NCI-H69 (cell line): ENCODE measurements at places on chromosomes 4 and X.

DNA sequence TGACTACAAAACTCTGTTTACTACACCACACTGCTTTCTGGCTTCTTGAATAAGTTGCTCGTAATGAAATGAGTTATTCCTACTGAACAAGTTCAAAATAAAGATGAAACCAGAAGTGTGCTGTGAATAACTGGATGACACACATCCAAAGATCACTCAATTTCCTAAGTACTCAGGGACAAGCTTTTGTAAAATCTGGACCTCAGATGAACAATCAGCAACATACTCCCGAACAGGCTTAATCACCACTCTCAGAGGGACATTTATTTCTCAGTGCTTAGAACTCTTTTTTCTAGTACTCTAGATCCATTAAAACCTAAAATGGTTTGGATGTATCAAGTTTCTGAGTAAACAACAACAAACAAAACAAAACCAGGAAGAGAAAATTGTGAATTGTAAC is 61.5 kb upstream of the EXOC1L start:
- DNase-seq, result no peak

- peak; percentile 6 for DNase-seq
These were observed 37.8 kb downstream of the UCHL1 start for GRCh38 chr4:41294445-41295062.

GRCh38 chr4:70818173-70818855 is 21.4 kb downstream of the GRSF1 start:
- no peak for DNase-seq

GRCh38 chr4:113179091-113179490 is 129.6 kb downstream of the ANK2 start:
- no peak for DNase-seq

DNA sequence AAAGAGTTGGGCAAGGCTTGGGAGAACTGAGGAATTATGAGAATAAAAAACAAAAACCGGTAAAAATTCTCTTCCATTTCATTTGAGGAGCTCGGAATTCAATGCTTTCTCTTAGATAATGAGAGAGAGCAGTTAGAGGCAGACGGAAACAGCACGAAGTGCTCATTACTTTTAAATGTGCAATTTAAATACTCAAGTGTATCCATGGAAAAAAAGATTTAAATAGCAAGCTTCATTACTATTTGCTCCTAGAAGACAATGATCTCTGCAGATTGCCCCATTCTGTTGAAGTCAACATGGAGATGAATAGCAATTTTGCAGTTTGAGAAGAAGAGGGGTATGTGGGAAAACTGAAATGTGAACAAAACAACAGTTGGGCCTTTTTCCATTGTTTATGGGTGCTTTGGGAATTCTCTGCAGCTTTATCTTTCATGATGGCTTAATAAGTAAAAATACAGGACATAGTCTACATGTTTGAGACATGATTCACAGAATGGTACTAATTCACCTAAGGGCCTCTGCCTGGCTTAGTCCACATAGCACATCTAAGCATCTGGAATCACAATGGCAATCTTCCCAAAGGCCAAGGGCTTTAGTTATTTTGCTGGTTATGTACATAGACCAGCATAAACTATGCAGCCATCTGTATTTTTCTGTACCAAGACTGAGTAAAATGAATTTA is 512.7 kb upstream of the FAT1 start:
- DNase-seq, result peak; percentile 14

DNA sequence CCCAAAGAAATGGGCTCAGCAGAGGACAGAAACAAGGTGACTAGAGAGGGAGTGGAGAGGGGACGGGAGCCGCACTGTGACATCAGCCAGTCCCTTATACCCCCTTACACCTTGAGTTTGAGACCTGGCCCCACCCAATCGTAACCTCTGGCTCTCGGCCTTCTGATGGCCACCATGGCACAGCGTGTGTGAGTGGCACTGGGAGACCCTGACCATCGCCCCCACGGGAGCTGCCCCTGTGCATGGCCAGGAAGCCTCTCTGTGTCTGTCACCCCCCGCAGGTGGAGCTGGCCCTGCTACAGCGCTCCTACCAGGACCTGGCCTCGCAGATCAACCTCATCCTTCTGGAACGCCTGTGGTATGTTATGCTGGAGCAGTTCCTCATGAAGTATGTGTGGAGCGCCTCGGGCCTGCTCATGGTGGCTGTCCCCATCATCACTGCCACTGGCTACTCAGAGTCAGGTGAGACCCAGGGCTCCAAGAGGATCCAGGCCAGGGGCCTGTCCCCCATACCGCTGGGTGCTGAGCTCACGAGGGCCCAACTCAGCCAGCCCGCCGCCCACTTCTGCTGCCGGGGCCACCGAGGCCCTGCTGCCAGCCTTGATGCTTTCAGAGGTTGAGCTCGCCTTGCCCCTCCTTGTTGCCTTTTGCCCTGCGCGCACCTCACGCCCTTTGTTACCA is 4.4 kb downstream of the ABCD1 start:
- DNase-seq, result no peak

DNA sequence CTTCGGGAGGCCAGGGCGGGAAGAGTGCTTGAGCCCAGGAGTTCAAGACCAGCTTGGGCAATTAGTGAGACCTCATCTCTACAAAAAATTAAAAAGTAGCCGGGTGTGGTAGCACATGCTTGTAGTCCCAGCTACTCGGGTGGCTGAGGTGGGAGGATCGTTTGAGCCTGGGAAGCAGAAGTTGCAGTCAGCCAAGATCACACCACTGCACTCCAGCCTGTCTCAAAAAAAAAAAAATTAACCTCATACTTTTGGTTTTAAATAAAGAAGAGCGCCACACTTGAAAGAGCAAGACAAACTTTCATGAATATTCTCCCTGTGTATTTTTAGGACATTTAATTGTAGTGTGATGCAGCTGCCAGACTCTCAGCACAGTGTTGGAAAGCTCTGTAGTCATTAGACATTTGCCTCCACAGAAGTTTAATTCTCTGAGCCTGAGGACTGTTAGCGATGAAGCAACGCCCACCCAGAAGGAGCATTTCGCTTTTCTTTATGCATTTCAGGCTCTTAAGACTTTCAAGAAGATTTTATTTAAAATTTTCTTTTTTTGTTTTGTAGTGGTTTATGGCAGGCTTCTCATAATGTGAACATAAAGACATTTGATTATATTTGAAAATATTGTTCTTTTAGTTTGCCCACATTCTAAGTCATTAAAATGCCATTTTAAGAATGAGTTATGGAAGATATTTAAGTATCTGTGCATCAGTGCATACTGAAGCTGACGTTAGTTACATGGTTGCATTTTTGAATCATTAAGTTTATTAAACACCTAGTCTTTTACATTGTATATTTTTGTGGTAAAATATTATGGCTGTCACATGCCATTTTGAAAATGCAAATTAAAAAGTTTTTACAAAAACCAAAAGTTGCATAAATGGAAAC is 45.8 kb downstream of the DCLK2 start:
- no peak for DNase-seq

GRCh38 chrX:97057349-97057909 is 173.7 kb downstream of the RPA4 start:
- no peak for DNase-seq

DNA sequence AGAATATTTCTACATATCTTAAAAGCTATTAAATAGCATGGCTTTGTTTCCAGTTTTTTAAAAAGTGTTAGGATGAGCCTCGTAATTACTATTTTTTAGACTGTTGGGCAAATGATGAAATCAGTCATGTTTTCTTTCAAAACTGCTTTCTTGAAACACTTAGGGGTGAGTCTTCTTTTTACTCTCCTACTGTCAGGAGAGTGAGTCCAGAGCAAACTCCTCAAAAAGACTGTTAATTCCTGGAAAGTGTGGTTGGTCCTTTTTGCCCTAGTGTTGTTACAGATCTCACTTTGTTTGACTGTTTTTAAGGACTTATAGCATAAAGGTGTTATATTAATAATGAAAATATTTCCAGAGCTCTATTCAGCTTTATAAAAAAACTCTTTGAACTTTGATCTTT is 6.3 kb downstream of the GSTCD start:
- DNase-seq, result no peak

DNA sequence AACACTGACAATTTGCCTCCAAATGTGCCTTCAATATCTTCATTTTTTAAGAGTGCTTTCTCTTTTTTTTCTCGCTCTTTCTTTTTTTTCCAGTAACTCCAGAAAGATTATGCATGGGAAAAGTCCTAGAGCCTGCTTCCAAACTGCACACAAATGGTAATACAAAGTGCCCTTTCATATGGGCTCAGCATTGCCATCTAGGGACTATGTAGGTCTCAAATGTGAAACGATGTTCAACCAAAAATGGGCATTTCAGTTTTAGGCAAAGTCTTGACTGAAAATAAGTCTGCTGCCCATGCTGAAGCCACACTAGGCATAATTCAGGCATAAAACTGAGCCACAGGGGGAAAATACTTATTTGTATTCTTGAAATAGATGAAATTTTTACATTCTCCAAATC is 65.6 kb downstream of the SYNPO2 start:
- DNase-seq, result peak; percentile 60

DNA sequence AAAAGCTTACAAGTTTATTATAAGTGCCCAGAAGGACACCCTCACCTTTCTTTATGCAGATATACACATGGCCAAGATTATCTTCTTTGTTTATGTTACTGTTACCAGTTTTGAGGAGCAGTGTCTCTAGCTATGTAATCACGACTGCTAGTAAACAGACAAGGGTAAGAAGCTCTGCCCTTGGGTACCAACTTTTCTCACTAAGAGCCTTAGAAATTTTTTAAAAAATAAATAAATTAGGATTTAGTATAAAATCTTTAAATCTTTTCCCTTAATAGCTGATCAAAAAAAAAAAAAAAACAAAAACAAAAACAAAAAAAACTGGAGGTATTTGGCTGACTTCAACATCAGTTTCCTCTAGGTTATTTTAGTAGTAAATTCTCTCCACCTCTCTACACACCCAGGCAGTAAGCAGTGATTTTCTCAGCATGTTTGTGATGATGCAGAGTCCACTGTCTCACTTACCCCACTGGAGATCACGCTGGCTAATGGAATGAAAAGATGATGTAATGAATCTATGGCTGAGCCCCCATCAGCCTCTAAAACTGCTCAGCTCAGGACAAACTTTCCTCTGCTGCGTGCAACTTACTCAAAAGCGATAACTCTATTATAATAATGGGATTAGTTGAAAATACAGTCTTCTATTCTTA is 125.9 kb downstream of the FRYL start:
- DNase-seq, result peak; percentile 10

GRCh38 chrX:64176876-64177275 is 28.6 kb downstream of the AMER1 start:
- no peak for DNase-seq

DNA sequence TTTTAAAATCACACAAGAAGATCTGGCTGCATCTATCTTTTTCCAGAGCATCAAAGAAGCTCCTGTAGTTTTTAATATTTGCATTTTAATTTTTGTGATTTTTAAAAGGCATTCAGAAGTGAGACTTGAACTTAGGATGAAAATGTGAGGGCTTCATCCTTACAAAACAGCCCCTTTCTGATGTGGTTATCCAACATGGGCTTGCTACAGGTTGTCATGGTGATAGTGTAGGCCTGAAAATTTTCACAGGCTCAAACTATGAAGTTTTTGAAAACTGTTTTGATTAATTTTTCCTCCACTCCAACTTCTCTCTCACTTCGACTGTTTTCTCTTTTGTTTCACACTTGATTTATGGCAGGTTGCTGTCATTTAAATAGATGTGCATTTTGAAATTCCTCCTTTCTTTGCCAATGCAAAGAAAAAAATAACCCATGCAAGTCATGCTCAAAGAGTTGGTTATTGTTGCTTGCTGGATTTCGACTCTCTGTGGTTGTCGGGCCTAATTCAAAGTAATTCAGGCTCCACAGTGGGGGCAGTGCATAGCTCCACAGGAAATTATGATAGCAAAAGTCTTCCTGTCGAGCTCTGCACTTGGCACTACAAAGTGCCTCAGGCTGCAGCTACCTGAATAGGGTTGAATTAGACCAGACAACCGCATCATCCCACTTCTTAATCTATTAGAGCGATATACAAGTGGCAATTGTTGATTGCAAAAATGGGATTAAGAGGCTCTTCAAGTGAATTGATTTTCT is 201.0 kb upstream of the GPR101 start:
- DNase-seq, result no peak

- peak; percentile 95 for DNase-seq
These were observed 13.7 kb downstream of the RASSF6 start for GRCh38 chr4:73606465-73606974.

GRCh38 chr4:124862261-124862660 is 149.7 kb upstream of the ANKRD50 start:
- no peak for DNase-seq

DNA sequence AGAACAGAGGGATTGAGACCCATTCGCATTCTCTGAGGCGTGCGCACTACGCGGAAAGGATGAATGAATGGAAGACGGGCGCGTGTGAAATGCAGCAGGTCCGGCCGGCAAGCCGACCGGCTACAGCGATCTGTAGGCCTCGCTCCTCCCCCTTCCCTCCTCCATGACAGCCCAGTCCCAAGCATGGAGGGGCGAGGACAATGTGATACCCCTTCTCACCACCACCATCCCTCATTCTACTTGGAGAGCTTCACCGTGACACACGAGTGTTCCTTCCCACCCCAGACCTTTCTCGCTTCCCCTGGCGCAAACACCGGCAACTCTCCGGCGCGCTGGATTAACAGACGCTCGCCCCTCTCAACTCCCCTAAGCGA is 815 bp downstream of the EIF4E start:
- DNase-seq, result peak; percentile 81

DNA sequence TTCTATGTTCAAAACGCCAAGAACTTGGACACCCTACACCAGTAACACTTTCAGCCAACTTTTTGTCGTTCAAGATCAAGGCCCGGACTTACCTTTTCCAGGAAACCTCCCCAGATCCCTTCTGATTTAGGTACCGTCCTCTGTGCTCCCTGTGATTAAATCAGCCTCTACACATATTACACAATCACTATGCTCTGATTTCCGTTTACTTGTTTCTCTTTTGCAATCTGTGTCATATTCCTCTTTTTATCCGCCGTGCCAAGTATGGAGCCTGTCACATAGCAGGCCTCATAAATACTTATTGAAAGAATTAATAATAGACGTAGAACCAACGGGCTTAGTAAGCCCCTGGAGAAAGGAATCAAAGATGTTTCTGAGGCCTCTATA is 722 bp upstream of the TMEM33 start:
- no peak for DNase-seq

GRCh38 chrX:51192104-51192503 is 140.5 kb upstream of the NUDT10 start:
- DNase-seq, result no peak

DNA sequence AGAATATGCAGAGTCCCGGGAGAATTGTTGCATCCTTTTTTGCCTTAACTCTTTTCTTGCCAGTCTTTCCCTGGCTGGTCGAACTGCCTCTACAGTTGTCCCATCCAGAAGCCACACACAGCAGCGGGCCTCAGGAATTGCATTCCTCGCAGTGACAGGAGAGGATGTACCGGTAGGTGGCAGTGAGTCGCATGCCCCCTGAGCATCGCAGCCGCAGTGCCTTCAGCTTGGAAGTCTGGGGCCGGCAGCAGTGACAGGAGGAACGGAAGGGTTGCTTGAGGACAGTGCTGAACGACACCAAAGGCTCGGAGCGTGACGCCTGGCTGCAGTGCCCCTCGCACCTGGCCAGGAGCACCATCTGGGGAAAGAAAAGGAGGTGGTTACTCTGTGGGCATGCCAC is 23.5 kb downstream of the NDP start:
- peak; percentile 67 for DNase-seq

GRCh38 chr4:6047130-6047673 is 29.0 kb upstream of the C4orf50 start:
- DNase-seq, result peak; percentile 52

- DNase-seq, result no peak
These were observed 12.8 kb upstream of the AKAP17A start for GRCh38 chrX:1578511-1579173.

GRCh38 chr4:116066711-116067245 is 953.4 kb upstream of the NDST4 start:
- DNase-seq, result no peak
